ENCODE measurements at places on chromosomes 2 and 18.

- DNase-seq = no peak
Observed at GRCh38 chr2:17620280-17620679, 79.8 kb downstream of the VSNL1 start.

DNA sequence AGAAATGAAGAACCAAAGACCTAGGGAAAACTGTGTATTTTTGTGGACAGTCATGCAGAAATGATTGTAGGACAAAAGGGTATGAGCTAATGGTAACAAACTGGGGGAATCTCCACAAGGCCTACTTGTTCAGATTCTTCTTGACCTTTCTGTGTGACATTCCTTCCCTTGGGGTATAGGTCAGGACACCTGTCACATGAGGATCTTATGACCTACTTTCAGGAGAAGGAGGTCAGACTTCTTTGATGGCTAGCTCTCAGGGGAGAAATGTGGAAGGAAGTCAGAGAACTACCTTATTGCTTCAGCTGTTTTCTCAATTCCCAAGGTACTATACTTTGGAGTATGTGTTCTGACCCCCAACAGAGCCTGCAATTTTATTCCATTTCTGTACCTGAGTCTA lies 40.7 kb upstream of the TANK start:
- no peak for DNase-seq

- DNase-seq = no peak
Observed at GRCh38 chr2:24978661-24979060, 6.9 kb upstream of the DNAJC27 start.

DNA sequence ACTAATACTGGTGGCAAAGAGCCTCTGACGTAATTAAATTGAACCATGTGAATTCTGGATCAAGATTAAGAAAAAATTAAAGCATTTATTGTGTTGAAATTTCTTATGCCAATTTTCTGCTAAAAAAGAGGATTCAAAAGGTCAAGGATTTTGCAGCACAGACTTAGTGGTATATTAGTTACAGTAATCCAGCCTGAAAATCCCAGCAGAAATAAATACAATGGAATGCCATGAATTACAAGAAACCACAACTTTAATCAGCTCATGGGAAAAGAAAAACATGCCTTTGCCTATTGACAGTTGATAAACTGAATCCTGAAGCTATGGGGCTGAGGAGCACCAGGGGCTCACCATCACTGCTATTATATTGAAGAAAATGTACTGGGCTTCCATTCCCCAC lies 114.8 kb upstream of the SATB2 start:
- DNase-seq = no peak

GRCh38 chr18:48841381-48842258 lies 109.1 kb downstream of the SMAD7 start:
- DNase-seq = no peak

DNA sequence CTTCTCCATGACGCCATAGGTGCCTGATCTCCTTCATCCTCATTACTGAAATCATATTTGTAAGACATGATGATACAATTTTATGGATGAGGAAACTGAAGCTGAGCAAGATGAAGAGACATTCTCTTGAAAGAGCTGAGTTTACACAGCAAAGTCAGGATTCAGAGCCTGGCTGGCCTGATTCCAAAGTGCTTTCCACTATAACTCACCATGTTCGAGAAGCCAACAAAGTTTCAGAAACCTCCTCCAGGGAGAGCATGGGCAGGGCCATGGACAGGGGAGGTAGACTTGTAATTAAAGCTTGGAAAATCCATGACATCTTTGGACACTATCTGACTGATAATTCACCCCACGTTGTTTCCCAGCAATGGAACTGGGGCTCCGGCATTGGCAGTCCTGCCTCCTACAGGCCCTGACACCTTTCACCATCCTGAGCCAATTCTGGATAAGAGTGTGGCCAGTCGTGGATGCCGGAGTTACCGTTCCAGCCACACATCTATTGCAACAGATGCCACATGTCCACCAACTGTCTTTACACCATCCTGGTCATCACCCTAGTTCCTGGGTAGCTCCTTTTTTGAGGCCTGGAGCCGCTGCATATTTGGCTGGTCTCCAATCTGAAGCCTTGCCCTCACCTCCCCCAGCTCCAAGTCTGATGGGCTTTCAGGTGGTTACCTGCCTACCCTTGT lies 85.0 kb upstream of the PPP1CB start:
- no peak for DNase-seq

DNA sequence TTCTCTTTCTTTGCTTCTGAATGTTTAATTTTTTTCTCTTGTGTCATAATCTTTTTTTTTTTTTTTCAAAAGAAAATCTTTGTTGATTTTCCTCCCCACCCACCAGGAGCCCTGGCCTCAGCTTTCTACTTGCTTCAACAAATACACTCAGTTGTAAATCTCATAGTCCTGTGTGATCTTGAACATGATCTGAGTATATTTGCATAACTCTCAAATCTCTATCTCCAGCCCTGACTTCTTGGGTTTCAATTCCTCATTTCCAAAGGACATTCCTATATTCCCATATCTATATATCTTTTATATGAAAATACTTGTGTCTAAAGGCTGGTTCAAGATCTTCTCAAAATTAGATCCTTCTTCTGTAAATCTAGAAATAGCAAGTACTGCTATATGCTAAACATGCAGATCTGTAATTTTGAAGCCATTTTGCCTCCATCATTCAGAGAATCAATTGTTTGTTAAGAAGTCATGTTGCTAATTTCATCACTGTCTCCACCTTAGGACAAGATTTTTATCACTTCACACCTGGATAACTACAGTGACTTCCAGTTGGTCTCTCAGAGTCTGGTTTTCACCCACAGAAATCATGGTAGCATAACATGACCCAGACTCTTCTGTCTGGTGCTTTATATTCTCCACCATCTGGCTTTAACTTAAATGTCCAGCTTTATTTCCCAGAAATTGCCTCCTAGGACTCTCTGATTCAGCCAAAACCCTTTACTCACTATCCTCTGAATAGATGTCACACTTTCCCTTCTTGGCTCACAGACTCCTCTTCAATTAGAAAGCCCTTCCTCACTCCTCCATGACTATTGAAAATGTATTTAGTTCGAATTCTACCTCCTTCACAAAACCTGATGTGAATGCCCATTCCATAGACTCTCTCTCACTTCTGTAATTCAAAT lies 98.1 kb downstream of the ZEB2 start:
- DNase-seq = no peak

DNA sequence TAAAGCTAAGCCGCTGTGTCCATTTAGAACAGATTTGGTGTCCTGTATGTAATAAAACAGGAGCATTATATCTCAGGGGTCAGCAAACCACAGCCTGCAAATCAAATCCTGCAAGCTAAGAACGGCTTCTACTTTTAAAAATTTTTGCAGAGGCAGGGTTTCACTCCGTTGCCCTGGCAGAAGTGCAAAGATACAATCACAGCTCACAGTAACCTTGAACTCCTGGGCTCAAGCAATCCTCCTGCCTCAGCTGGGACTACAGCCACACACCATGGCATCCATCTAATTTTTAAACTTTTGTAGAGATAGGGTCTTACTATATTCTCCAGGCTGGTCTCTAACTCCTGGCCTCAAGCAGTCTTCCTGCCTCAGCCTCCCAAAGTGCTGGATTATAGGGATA lies 28.6 kb upstream of the NPC1 start:
- no peak for DNase-seq

GRCh38 chr2:58796239-58796910 lies 555.2 kb upstream of the FANCL start:
- peak; percentile 0 for DNase-seq

- no peak for DNase-seq
Observed at GRCh38 chr2:156935616-156936015, 321.9 kb upstream of the GALNT5 start.

GRCh38 chr2:103365071-103365470 lies 603.2 kb downstream of the TMEM182 start:
- no peak for DNase-seq

DNA sequence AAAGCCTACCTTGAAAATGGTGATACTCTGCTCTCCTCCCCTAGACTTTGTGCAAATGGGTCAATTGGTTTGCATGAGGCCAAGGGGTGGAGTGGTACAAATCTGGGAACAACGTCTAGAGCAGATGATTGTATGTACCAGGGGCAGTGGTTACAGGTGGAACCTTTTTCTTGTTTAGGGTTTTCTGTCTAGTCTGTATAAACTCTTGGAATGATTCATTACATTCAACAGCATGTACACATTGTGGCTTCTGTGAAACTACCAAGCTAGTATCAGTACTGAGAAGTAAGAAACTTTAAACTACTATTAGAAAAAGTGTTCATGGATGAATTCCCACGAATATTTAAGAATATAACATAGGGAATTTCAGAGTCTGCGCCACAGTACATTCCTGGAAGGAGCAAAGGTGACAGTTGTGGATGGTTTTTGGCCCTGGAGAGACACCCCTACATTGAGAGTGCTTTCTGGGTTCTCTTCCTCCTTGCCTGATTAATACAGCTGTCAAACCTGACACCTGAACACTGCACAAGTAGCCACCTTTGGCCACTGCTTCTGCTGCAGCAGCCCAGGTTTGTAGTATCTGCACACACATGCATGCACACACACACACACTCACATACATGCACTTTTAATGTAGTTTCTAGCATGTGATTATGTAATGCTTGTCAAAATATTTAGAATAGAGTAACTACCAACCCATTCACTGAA lies 30.0 kb downstream of the CFAP221 start:
- DNase-seq = no peak

- no peak for DNase-seq
Observed at GRCh38 chr2:241189856-241190201, 1.4 kb downstream of the ANO7 start.

GRCh38 chr2:109736177-109736827 lies 57.8 kb upstream of the RGPD5 start:
- peak; percentile 64 for DNase-seq

DNA sequence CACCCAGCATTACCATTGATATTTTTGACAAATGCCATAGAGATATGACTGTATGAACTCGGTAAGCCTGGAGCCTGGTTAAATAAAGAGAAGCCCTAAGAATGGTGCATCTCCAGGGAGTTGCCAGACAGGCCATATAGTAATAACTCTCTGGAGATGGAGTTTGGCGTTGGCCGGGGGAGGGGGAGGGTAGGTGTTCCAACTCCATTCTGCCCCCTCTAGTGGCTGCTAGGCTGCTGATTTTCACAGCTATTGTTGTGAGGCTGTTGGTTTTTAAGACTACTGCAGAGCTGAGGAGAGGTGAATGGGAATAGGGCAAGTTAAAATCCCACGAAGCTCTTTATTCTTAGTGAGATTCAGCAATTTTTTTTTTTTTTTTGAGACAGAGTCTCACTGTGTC lies 99.9 kb downstream of the GALNT14 start:
- DNase-seq = no peak

DNA sequence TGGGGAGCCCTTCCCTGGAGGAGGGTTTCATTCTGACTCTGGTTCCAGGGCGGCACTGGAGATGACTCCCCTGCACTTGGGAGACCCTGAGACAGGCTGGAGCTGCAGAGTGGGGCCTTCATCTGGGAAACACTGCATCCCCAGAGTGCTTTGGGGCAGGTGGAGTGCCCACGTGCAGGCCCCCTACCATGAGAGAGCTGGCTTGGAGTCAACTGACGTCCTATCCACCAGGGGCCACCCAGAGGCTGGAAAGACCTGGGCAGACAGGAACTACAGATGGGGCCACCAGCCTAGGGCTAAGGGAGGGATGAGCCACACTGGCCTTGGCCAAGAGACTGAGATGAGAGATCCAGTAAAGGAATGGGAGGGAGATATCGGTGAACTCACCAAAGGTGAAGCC lies 153.8 kb downstream of the ASB1 start:
- DNase-seq = no peak

GRCh38 chr18:35776473-35776872 lies 194.9 kb downstream of the GALNT1 start:
- no peak for DNase-seq

DNA sequence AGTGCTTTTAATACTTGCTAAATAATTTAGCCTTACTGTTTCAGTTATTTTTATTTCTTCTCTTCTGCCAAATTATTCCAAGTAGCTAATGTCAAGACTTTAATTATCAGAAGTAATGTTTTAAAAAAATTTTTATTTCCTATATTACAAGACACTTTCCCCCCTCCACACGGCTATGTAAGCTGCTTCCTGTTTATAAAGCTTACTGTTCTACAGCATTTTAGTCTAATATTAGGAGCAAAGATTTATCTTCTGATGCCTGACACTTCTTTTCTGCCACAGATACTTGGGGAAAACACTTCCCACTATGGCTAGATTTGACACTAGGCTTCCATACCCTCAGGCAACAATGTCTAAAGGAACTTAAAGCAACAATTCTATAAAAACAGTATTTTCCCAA lies 62.3 kb downstream of the ROCK1 start:
- no peak for DNase-seq

GRCh38 chr2:52429740-52430139 lies 1337.9 kb upstream of the CHAC2 start:
- DNase-seq = no peak

DNA sequence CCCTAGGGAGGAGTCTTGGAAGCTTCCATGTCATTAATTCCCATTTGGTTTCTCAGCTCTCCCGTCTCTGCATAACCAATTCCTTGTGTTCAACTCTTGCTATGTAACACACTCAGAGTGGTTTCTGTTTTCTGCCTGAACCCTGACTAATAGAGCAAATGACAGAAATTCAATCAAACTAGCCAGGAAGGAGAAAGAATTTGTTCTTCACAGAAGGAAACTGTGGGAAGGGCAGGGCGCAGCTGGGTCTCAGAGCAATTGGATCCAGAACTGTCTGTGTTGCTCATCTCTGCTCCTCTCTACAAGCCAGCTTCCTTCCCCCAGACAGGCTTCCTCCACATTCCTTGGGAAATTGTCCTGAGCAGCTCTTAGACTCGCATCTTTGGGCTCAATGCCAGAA lies 269.8 kb downstream of the TNS1 start:
- no peak for DNase-seq

GRCh38 chr2:137705296-137705695 lies 259.0 kb upstream of the HNMT start:
- no peak for DNase-seq

DNA sequence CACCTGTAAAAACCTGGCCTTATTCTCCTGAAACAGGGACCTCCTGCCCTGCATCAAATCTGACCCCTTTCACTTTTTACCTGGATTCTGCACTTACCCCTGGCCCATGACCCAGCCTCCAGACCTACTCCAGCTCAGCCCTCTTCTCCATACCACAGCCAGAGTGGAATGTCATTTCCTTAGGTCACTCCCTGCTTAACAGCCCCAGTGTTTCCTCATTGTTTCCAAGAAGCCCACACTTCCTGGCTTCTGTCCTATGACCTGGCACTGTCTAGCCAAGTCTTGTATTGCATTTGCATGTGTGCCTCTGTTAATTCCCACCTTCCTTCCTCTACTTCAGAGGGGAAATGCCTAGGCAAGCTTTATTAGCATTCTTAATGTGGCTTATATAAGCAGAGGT lies 51.4 kb upstream of the TRIB2 start:
- DNase-seq = no peak

DNA sequence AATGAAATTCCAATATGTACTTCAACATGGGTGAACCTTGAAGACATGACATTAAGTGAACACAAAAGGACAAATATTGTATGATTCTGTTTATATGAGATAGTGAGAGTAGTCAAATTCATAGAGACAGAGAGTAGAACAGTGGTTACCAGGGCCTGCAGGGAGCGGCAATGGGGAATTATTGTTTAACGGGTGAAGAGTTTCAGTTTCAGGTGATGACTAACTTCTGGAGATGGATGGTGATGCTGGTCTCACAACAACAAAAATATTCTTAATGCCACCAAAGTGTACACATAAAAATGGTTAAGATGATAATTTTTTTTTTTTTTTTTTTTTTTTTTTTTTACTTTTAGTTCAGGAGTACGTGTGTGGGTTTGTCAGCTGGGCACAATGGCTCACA lies 109.4 kb upstream of the TMEM200C start:
- no peak for DNase-seq

- DNase-seq = no peak
Observed at GRCh38 chr2:172582656-172583055, 26.8 kb downstream of the PDK1 start.
